Ovary (tissue), 10 donors: ENCODE measurements at places on chromosomes 12 and 14. TPM values are rescaled to one million over a fixed set of nuclear protein-coding genes. Genes with fewer than 3 reads are reported as not detected.

- DNase-seq, result no peak
Observed at GRCh38 chr14:101239065-101239464, 322.2 kb upstream of the DIO3 start.

GRCh38 chr12:103851127-103851526, 10.1 kb upstream of the NT5DC3 start:
- no peak for DNase-seq

DNA sequence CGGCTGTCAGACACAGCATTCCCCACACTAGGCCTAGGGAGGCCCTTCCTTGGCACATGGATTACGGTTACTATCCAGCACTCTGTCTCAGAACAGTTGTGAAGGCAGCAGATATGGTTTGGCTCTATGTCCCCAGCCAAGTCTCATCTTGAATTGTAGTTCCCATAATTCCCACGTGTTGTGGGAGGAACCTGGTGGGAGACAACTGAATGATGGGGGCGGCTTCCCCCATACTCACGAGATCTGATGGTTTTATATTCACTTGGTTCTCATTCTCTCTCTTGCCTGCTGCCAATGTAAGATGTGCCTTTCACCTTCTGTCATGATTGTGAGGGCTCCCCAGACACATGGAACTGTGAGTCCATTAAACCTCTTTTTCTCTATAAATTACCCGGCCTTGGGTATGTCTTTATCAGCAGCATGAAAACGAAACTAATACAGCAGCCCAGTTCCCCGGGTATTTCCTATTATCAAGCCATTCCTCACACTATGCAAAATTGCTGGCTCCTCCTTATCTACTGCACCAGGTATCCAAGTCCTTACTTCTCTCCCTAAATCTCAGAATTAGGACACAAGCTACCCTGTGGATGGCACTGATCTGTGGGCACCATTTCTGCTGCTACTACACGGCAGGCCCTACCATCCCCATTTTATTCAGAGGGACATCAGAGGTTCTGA, 33.3 kb downstream of the NT5DC3 start:
- DNase-seq, result no peak

DNA sequence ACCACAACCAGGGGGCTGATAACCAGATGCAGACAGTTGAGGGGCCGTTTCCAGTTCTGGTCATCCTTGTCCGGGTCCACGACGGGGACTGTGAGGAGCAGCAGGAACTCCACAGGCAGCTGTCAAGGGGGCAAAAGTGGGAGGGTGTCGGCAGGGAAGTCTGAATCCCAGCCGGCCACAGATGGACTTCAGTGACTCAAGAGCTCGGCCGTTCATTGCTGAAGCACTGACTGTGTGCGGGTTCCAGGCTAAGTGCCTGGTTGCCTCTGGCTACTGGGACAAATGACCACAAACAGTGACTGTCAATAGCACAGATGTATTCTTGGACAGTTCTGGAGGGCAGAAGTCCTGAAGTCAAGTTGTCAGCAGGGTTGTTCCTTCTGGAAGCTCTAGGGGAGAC, 19.6 kb downstream of the SLC8B1 start:
- no peak for DNase-seq

The PLD4 gene
- total RNA-seq, result not detected

- no peak for DNase-seq
Observed at GRCh38 chr12:11763760-11764520, 114.5 kb downstream of the ETV6 start.

GRCh38 chr12:116454950-116455447, 104.2 kb upstream of the MAP1LC3B2 start:
- no peak for DNase-seq

DNA sequence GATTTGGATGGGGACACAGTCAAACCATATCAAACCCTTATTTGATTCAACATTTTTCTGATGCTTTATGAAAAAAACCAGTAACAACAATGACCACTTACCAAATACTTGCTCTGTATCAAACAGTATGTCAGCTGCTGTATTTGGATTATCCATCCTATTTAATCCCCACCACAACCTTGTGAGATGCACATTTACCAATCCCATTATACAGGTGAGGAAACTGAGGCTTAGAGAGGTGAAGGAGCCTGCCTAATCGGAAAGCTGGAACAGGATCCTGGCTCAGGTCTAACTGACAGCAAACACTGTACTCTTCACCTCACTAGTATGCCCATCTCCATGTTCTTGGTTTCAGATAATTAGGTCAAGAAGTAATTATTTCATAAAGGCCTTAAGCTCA, 13.8 kb downstream of the CHST11 start:
- no peak for DNase-seq

- no peak for DNase-seq
Observed at GRCh38 chr12:53060064-53060720, 10.3 kb downstream of the TNS2 start.

The ARG2 gene
- 23.9 TPM for total RNA-seq
